ENCODE measurements at places on chromosomes 16 and 17.

GRCh38 chr16:85899444-85899843, 482 bp downstream of the IRF8 start:
- no peak for DNase-seq

DNA sequence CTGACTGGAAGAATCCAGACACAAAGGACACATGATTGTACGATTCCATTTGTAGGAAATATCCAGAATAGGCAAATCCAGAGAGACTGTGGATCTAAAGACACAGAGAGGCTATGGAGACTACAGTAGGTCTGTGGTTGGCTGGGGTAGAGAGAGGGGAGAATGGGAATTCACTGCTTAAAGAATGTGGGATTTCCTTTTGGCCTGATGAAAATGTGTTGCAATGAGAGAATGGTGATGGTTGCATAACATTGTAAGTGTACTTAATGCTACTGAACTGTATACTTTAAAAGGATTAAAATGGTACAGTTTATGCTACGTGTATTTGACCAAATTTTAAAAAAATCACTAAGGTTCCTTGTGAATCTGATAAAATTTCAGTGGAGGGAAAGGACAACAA, 62.1 kb downstream of the GPRC5B start:
- no peak for DNase-seq

GRCh38 chr17:57699751-57700219, 45.3 kb downstream of the CCDC182 start:
- no peak for DNase-seq

DNA sequence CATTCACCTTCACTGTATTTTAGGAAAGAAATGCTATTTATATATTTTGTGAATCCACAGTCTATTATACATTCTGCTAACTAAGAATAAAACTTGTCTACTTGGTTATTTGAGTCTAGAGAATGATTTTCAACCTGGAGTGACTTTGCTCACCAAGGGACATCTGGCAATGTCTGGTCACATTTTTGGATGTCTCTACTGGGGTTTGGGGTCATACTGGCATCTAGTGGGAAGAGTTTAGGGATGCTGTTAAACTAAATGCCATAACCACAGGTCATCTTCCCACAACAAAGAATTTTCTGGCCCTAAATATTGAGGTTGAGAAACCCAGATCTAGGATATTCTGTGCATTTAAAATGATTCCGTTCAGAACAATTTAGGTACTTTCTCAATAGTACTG, 26.0 kb downstream of the KCNJ16 start:
- no peak for DNase-seq

GRCh38 chr17:47983492-47984223, 12.7 kb downstream of the CDK5RAP3 start:
- DNase-seq, result no peak

DNA sequence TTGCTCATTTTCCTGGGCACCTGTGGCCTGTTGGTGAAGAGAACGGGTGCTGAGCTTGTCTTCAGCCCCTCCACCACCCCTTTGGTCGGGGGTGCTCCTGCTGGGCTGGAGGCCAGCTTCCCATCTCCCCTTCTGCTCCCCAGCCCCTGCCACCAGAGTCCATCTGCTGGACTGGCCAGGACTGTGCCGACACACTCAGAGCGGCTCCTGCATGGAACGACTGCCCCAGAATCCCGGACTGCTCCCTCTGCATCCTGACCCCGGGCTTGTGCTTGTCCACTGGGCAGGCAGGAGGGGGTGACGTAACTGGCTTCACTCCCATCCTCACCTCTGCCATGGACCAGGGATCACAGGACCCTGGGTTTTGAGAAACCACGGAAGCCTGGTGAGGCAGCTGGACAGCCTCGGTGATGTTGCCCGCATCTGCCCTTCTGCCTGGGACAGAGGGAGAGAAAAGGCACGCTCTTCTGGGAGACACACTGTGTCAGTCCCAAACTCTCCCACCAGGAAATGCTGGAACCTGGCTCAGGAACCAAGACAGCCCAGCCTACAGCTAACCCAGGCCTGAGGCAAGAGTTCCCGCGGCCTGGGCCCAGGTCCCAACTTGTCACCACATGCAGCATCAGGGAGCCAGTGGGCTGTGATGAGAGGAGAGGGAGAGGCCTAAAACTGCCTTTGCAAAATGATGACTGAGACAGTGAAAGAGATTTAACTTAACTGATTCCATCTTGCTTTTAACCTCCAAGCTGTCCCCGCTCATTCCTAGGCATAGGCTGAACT, 16.1 kb upstream of the GSDMA start:
- no peak for DNase-seq

- DNase-seq, result no peak
Observed at GRCh38 chr16:50490828-50491227, 57.4 kb upstream of the NKD1 start.

DNA sequence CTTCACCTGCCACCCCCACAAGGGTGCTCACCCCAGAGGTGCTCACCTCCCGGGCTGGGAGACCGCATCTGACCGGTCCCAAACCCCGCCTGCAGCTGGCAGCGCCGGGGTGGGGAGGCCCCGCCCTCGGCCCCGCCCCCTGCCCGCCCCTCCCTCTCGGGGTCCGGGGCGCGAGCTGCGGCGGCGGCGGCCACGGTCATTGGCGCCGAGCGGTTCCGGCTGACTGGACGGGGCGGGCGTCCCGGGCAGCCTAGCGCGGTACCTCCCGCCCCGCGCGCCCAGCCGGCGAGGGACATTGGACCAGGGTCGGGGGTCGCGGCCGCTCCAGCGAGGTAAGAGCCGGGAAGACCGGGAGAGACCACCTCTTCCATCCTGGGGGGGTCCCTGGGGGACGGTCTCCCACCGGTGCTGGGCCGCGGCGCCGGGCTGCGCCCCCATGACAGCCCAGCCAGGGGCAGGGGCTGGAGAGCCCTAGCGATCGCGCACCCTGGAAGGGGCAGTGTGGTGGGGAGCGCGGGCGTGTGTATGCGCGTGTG, at the start of gene CACNG5:
Gene CACNG5 (plus strand): TSS at position 199 of the 536 bp plus-strand sequence. CDS start 42,216 bp downstream, outside the sequence.
- DNase-seq, result no peak

- DNase-seq, result no peak
Observed at GRCh38 chr16:71493213-71493612, 4.1 kb upstream of the ZNF19 start.

- no peak for DNase-seq
Observed at GRCh38 chr16:67036323-67036741, 7.4 kb downstream of the CBFB start.

DNA sequence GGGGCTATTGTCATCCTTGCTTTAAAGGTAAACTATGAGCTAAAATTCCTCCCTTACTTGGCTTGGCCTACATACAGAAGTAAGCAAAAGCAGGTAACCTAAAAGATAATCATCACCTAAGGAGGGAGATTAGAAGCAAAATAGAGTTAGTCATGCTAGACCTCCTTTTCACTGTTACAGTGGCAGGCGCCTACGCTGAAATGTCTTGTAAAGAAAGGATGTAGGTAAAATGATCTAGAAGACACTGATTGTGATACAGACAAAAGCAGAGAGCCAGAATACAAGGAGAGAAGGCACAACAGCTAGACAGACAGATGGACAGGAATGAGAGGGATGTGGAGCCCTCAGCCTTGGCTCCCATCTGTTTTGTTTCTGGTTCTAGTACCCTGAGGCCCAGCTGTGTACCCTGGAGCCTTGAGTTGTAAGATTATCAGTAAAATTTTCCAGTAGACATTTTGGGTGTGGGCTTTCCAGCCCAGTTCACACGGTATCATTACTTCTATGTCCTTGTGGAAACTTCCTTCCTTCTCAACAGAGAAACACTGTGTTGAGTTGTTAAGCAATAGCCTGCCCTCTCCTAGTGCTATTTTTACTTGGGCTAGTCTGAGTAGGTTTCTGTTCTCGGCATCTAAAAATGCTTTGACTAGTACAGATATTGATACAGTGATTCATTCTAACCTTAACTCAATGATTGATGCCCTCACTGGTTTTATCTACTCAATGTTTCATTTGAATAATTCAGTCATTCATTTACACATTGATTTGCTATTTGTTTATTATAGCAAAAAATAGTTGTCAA, 7.7 kb upstream of the C16orf78 start:
- no peak for DNase-seq

- DNase-seq, result no peak
Observed at GRCh38 chr17:2183346-2183745, 120.2 kb downstream of the SMG6 start.

- no peak for DNase-seq
Observed at GRCh38 chr16:49615576-49615975, 240.3 kb downstream of the ZNF423 start.

DNA sequence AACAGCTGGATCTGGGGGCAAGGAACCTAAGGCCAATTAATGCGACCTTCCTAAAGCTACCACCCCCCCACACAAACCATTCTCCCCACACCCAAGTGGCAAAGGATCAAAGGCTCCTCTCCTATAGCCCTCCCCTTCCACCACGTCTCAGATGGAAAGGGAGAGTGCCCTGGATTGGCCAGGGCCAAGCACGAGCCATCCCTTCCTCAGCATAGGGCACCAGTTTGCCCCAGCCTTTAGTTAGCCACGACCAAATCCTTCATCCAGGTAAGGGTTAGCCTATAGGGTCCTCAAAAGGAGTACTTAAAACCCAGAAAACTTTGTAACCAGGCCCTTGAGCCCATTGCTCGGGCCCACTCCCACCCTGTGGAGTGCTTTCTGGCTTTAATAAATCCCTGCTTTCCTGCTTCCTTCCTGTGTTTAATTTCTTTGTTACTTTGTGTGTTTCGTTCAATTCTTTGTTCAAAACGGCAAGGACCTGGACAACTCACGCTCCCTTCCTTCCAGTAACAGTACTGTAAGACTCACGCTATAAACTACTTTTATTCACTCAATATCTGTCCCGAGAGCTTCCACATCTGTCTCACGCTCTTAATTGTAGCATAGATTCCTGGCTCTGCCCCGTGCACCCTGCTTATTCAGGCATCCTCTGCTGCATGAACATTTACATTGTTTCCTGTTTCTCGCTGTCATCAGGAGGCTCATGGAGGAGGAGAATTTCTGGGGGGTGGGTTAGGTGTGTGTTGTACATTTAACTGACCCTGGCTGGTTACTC, 62.3 kb downstream of the TNFRSF13B start:
- DNase-seq, result no peak

DNA sequence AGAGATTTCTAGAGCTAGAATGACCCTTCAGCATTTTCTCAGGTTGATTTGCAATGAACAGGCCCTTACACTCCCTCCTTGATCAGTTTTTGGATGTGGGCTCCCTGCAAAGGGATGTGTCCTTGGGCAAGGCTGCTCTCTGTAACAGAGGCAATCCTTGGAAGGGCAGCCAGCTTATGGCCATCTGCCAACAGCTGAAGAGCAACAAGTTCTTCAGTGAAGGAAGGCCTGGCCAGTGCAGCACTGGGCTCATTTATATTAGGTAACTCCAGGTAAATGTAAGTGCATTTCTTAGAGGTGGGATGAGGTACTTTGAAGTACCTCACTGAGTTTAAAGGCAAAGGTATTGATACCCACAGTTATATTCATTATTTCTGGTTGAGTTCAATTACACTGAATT, 114.3 kb upstream of the KCNJ16 start:
- DNase-seq, result no peak

All from hematopoietic multipotent progenitor cell (in vitro differentiated cells).